ENCODE measurements at places on chromosomes 11 and 22.

DNA sequence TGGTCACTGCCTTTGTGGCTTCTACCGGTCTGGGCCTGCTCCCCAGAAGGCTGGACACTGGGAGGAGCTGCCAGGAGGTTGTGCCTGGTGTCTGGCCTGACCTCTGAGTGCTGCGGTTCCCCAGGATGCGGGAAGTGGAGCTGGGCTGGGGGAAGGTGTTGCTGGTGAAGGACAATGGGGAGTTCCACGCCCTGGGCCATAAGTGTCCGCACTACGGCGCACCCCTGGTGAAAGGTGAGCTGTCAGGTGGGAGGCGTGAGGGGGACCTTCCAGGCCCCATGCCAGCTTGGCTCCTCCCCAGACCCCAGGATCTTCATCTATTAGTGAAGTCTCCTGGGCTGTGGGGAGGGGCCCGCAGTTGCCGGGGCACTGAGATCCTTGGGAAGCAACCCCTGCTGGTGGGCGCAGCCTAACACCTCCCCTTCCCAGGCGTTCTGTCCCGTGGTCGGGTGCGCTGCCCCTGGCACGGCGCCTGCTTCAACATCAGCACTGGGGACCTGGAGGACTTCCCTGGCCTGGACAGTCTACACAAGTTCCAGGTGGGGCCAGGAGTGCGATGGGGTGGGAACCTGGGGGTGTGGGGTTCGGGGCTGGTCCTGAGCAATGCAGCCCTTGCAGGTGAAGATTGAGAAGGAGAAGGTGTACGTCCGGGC is 6.7 kb downstream of the AIFM3 start:
- no peak for DNase-seq

- DNase-seq = no peak
Observed at GRCh38 chr22:32306561-32306960, 51.1 kb upstream of the RFPL3 start.

DNA sequence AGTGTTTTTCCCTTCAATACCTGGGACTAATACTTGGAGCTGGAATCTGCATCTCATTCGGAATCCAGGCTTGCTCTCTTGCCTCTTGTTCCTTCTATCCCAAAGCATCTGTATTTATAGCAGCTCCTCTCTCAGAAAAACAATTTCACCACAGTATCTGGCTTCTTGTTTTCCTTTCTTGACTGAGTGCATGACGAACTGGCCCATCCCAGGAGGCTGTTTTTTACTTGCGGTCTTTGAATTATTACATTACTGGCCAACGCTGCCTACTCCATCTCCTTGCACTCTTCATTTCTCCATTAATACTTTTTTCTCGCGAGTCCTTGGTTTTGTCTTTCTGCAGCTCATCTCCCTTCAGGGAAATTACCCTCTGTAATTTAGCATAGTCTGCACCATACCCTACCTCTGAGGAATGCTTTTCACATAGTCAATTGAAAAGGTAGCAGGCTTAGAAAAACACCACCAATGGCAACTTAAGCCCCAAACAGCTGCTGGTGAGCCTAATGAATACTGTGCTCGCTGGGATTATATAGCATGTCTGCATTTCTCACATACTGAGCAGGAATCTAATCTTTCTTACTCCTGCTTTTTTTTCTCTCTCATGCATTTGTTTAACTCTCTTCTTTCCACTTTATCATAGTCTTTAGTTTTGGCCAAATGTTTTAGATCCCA is 277.4 kb upstream of the SESN3 start:
- no peak for DNase-seq

DNA sequence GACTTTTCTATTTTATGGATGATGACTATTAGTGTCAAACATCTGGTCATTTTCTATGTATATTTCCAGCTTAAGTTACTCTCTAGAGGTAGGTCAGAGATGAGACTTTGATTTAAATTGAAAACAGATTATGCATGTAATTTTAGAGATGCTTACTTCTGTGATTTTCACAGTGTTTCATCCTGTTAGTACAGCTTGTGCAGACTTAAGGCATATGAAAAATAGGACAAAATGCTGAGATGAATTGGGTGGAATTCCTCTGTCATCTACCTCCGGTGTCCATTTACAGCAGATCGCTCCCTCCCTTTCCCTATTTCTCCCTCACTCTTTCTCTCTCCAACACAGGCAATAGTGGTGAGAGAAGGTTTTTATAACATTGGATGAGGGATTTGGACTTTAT is 14.1 kb downstream of the JAM3 start:
- DNase-seq = no peak

- no peak for DNase-seq
Observed at GRCh38 chr11:13784855-13785254, 116.4 kb downstream of the FAR1 start.

DNA sequence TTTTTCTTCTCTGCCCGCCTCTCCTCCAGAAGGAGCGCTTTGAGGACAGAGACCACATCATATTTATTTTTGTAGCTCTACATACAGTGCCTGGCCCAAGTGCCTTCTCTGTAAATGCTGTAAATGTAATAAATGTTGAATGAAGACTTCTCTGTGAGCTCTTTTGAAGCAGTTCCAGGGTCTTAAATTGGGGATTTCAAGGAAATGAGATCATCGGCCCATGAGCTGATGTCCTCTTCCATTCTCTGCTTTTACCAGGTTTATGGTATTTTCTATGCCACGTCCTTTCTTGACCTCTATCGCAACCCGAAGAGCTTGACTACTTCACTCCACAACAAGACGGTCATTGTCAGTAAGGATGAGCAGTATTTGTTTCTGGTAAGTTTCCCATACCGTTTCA is 165.7 kb upstream of the SORL1-AS1 start:
- no peak for DNase-seq

GRCh38 chr11:13008061-13008435 is 1.1 kb upstream of the RASSF10 start:
- DNase-seq = no peak

GRCh38 chr11:44351898-44352498 is 42.1 kb upstream of the ALX4 start:
- no peak for DNase-seq

GRCh38 chr22:18909556-18909955 is 3.4 kb downstream of the DGCR6 start:
- DNase-seq = no peak
